Cardiac muscle cell (in vitro differentiated cells and primary cell): ENCODE measurements at places on chromosomes 12 and 14.

GRCh38 chr14:92153581-92153980, 31.8 kb downstream of the CPSF2 start:
- DNase-seq = no peak

- no peak for DNase-seq
Observed at GRCh38 chr12:54147606-54148005, 41.2 kb downstream of the SMUG1 start.

DNA sequence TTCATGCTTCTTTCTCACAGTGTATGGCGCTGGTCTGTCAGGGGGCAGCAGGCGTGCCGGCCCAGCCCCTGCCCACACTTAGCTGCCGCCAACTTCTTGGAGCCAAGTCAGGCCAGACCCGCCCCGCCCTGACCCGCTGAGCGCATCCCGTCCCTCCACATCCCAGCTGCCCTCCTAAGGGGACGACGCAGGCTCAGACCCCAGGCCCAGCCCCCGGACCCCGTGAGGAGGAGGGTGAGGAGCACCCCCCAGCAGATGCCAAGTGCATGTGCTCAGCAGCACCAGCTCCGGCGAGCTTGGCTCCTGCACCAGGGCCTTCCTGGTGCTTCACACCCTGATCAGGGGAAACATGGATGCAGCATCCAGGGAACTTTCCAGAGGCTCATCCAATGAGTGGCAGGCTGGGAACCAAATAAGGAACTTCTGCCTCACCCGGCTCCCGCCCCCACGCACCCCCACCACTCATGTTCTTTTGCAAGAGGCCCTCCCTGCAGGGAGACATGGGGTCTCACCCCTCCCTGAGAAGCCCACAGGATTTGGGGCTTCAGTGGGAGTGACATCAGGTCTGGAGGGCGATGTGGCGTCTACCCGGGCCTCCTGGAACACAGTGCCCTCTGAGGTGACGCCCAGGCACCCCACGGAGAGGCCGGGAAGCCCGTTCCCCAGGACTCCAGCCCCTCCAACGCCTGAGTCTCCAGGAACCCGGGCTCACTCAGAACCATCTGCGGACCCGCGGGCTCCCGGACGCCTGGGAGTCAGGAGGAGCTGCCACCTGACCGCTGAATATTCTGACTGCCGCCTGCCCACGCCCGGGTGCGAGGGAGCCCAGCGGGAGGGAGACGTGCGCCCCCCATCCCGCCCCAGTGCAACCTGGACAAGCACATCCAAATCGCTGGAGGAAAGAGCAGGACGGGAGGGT, 70.0 kb upstream of the GALNT9 start:
- no peak for DNase-seq

GRCh38 chr12:129328235-129328634, 475.0 kb downstream of the GLT1D1 start:
- no peak for DNase-seq

DNA sequence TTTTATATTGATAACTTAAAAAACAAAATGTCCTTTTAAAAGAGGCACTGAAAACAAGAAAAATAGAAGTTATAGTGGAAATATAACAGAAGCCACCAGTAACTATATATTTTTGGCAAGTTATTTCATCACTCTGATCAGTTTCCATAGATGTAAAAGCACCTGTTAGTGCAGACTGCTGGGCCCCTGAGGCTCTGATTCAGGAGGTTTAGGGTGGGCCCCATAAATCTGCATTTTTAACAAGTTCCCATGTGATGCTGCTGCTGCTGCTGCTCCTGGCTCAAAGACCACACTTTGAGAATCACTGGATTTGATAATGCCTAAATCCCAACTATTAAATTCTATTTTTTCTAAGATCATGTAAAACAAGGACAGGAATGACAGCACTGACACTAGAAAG, 251.1 kb downstream of the MED13L start:
- DNase-seq = no peak

- DNase-seq = no peak
Observed at GRCh38 chr14:83646228-83646627, 1883.7 kb upstream of the FLRT2 start.

DNA sequence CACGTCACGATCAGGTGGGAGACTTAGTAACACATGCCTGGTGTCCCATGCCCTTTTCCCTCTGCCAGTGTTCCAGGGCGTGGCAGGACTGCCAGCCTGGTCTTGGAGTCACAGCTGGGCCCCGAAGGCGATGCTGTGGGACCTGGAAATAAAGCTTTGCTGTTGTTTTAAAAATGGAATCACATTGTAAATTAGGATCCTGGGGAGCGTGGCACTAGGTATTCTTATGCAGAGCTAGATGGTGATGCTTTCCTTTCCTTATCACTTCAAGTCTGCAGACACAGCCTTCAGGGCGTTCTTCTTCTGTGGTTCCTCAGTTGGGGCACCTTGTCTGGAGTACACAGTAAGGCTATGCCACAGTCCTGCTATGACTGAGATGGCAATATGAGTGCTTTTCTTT, 64.6 kb downstream of the BICD1 start:
- DNase-seq = no peak

DNA sequence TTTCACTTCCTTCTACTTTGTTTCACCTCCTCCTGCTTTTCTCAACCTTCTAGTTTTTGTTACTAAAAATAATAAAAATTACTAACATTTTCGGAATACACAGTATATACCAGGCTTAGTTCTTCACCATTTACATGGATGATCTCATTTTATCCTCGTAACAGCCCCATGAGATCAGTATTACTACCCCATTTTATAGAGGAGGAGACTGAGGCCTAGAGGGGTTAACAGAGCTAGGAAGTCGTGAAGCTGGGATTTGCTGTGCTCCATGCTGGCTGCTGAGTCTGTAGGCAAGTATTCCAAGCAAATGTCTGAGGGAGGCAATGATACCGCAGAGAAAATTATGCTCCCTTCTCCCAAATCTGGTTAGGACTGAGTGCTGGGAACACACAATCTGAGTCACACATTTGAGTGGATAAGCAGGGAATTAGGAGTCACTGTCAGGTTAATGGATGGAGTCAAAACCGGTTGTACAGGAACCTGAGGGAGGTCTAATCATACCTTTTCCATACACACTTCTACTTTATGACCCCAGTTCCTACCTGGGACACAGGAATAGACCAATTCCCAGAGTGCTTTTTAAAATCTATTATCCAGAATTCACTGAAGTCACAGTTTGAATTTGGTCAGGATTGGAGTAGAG, 51.1 kb downstream of the ZFYVE26 start:
- no peak for DNase-seq

DNA sequence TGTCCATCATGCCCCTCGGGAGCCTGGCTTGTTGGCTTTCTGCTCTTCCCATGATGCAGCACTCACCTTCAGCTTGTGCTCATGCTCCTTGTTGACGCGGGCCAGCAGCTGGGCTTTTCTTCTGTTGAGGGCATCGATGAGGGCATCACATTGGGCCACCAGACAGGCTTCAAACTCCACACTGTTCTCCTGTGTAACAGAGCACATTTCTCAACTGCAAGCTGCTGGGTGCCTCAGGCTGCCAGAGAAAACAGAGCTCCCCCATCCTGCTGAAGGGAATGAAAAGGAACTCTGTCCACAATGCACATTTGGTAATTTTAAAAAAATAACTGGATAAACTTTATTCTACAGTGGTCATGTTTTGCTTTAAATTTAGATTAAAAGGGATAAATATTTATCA, 72.1 kb downstream of the TRIM9 start:
- DNase-seq = no peak

DNA sequence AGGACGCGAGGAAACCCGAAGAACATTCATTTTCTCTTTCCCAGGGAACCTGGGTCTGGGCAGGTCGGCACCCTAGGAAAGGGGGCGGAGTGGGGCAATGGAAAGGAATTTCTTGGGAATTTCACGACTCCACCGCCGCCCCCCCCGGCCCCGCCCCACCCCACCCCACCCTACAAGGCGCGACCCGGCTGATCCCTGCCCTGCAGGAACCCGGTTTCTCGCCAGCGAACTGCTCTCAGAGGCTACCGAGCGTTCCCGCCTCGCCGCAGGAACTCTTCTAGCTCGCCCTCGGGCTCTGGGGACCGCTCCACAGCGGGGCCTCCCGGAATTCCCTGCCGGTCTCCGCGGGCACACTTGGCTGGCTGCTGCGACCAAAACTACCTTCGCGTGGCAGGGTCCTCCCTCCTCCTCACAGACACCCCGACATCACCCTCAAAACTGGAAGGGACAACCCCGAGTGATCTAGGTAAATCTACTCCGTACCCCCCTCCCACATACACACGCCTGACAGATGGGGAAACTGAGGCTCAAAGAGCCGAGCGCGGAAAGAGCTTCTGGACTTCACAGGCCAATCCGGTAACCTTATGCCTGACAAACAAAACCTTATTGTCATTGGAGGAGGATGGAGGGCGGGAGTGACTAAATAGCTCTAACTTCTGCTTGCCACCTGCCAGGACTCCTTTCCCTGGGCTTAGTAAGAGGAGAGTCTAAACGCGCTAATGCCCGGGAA, 785 bp upstream of the ACTN1 start:
- no peak for DNase-seq

- DNase-seq = peak; percentile 66
Observed at GRCh38 chr12:49092086-49092815, 2.4 kb downstream of the DHH start.

- DNase-seq = no peak
Observed at GRCh38 chr12:11960646-11961045, 110.1 kb upstream of the BCL2L14 start.

GRCh38 chr14:100828031-100828769, 2.3 kb downstream of the MEG3 start:
- no peak for DNase-seq
